ENCODE measurements at places on chromosomes 16 and 17.

- DNase-seq = peak; percentile 94
Observed at GRCh38 chr17:59753522-59754467, 46.3 kb downstream of the VMP1 start.

DNA sequence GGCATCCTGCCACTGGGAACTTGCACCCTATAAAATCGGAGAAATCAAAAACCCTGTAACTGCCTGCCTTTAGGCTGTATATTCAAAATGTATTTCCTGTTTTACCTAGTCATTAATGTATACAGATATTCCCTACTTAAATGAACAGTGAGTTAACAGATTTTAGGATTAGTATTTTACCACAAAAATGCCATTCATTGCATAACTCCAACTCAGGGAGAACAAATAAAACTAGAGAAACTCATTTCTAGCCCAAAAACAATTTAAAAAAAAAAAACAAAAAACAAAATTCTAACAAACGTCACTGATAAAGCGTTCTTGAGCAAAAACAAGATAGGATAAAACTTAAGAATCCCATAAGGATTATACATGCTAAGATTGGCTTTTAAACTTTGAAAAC, 3.7 kb upstream of the DHX33 start:
- no peak for DNase-seq

GRCh38 chr16:88815901-88816589, 4.3 kb upstream of the APRT start:
- peak; percentile 52 for DNase-seq

DNA sequence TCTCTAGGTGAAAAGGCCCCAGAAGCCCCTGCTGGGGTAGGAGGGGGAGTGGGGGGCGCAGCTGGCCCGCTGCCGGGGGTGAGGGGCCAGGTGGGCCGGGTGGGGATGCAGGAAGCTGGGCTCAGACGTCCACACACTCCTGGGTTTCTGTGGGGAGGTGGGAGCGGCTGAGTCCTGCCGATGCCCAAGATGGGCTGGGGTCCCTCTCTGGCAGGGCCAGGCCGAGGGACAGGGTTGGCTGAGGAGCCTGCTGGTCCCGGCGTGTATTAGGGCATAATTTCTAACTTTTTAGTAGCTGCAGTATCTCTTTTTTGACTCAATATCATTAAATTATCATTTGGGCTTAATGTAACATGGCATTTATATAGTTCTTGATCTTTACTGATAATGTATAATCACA, 121.4 kb upstream of the CORO6 start:
- DNase-seq = no peak

- DNase-seq = no peak
Observed at GRCh38 chr17:76019833-76020467, 7.2 kb downstream of the EVPL start.

- DNase-seq = peak; percentile 73
Observed at GRCh38 chr16:67104061-67104460, 5.7 kb upstream of the PHAF1 start.

DNA sequence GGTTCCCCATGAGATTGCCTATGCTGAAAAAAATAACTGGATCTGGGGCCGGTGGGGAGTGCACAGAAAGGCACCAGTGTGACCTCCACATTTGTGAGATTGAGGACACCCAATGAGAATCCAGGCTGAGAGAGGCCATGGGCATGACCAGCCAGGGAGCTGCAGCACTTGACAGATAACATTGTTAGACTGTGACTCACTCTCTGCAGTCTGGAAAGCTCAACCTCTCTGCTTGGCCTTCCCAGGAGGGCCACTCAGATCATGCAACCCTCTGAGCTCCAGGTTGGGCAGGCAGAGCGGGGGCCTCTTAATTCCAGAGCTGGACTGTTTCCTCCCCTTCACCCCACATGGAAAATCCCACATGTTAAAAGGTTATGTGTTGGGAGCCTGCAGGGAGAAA, 30.1 kb downstream of the FZD2 start:
- DNase-seq = peak; percentile 92

GRCh38 chr16:60739737-60740683, 1296.2 kb downstream of the CDH8 start:
- no peak for DNase-seq

DNA sequence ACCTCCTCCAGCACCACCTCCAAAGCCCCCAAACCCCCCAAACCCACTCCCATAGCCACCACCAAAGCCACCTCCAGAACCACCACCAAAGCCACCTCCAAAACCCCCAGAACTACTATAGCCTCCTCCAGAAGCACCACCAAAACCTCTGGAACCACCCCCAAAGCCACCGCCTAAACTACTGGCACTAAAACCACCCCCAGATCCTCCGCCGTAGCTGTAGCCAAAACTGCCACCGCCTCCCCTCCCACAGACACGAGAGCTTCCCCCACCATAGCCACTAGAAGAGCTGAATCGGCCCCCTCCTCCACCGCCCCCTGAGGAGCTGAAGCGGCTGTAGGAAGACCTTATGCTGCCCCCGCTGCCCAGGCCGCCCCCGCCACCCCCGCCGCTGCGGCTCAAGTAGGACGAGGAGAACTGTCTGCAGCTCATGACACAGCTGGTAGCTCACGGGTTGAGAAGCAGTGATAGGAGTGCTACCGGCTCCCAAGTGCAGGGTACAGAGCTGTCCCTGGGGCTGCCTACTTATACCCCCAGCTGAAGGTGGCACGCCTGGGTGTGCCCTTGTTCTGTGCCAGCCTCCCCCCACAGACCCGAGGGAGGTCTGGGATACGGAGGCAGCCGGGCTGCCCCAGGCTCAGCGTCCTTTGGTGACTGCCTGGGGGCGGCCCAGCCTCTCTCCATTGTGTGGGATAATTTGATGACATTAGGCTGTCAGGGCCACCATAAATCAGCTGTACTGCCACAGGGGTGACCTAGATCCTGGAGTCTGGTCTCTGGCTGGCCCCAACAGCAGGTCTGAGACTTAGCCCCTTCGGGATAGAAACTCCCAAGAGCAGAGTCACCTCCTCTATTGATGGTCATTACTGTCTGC, at the start of gene KRT9:
TSS of gene KRT9 (minus strand) at position 499 of the 874 bp plus-strand sequence. CDS start at position 432, 67 bp downstream.
- DNase-seq = no peak

GRCh38 chr17:2233441-2233947, 70.1 kb downstream of the SMG6 start:
- peak; percentile 72 for DNase-seq

DNA sequence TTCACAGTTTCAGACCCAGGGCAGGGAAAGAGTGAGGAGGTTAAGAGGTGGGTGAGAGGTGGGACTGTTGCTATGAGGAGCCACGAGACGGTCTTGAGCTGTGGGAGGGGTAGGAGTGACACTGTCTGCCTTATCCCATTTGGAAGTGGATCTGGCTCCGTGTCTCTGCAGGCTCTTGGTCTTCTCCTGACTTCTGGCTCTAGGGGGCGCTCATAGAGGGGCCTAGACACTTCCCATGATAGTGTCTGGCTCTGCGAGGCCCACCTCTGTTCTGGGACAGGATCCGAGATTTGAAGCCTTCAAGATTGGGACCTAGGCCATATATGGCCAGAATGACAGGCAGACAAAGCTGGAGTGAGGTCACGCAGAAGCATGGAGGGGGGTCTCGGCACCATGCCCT, 204.5 kb downstream of the GSG1L start:
- no peak for DNase-seq

- DNase-seq = no peak
Observed at GRCh38 chr16:87133966-87134627, 183.1 kb downstream of the C16orf95 start.

GRCh38 chr16:50297301-50298074, 31.1 kb downstream of the ADCY7 start:
- no peak for DNase-seq

GRCh38 chr17:34841467-34841866, 119.8 kb downstream of the CCT6B start:
- no peak for DNase-seq

GRCh38 chr17:81322271-81323082, 27.4 kb upstream of the SLC38A10 start:
- peak; percentile 53 for DNase-seq

- no peak for DNase-seq
Observed at GRCh38 chr16:78927766-78928165, 672.8 kb downstream of the MAF start.

DNA sequence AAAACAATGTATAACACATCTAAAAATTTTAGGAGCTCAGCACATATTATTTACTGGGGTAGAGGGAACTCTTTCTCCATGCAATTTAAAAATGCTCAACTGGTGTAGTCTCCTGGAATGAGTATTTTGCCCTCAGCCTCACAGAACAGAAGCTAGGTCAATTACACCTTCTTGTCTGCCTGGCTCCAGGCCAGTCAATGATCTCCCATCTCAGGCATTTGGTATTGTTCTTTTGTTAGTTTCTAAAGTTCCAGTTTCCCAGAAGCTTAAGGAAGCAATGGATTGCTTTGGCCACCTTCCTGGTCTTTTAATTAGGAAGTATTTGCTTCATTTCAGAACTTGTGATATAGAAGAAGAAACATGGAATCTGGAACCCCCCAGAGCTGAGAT, 360.3 kb upstream of the ASIC2 start:
- no peak for DNase-seq

- DNase-seq = no peak
Observed at GRCh38 chr17:1005361-1005946, 8.5 kb downstream of the TIMM22 start.

GRCh38 chr17:40310882-40311391, 2.0 kb downstream of the RARA start:
- no peak for DNase-seq

DNA sequence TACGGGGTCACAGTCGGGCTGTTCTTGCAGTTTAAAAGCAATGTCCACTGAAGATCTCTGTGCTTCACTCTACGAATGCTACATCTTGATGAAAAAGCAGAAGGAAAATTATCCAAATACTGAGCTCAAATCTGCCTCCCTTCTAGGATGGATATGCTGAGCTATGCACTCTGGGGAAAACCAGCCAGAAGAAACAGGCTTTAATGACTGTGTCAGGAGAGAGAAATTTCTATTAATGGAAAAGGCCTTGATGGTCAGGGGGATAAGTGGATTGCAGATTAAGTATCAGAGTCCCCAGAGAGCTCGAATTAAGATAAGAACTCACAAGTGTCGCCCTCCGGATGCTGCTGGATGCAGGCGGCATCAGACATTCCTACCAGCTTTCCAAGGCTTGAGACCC, 39.6 kb upstream of the RCVRN start:
- DNase-seq = no peak

GRCh38 chr16:82384017-82384416, 214.0 kb upstream of the MPHOSPH6 start:
- DNase-seq = no peak

- DNase-seq = no peak
Observed at GRCh38 chr16:71242036-71242435, 11.5 kb upstream of the HYDIN start.

GRCh38 chr17:17364338-17364667, 61.1 kb downstream of the NT5M start:
- no peak for DNase-seq

DNA sequence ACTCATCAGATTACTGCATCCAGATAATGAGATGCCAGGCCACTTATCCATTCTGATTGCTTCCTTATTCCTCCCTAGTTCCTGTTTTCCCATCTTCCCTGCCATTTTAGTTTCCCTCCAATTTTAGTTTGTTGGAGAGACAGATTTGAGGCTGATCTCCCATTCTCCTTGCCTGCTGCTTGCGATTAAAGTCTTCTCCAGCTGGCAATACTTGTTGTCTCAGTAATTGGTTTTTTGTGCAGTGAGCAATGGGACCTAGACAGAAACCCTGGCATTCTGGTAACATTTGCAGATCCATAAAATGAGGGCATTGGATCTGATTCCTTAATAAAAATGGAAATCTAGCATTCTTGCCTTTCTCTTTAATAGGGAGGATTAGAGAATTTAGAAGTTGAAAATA, 17.6 kb upstream of the ELAC2 start:
- no peak for DNase-seq

- no peak for DNase-seq
Observed at GRCh38 chr16:10945065-10945787, 862 bp downstream of the CLEC16A start.

- DNase-seq = no peak
Observed at GRCh38 chr16:9056061-9056460, 35.4 kb upstream of the HAPSTR1 start.

- no peak for DNase-seq
Observed at GRCh38 chr17:40076591-40076990, 13.8 kb downstream of the THRA start.

DNA sequence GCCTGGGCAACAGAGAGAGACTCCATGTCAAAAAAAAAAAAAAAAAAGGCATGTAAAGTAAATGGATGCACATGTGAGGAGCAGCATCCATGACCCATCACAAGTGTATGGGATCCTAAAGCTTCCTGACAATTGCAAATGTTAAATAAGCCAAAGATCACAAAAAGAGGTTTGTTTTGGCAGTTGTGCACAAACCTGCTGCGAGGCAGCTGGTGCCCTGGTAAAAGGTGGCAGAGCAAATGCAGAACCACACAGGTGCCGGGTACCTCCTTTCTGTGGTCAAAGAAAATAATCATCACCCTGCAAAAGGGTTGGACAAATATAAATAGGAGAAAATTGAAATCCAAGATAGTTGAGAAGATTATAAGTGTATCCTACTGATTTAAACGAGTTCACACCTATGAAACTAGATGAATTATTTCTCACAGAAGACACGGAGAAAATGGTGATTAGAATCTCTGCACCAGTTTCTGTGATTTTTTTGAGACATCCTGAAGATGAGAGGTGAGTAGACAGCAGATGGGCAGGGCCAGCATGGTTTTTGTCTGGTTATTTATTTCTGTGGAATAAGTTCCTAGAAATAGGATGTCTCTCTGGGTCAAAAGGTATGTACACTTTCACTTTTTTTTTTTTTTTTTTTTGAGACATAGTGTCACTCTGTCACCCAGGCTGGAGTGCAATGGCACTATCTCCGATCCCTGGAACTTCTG, 291.3 kb downstream of the CDH13 start:
- DNase-seq = no peak

GRCh38 chr16:8682551-8683259, 8.3 kb downstream of the ABAT start:
- no peak for DNase-seq

GRCh38 chr16:74691093-74691855, 9.4 kb downstream of the MLKL start:
- peak; percentile 46 for DNase-seq

DNA sequence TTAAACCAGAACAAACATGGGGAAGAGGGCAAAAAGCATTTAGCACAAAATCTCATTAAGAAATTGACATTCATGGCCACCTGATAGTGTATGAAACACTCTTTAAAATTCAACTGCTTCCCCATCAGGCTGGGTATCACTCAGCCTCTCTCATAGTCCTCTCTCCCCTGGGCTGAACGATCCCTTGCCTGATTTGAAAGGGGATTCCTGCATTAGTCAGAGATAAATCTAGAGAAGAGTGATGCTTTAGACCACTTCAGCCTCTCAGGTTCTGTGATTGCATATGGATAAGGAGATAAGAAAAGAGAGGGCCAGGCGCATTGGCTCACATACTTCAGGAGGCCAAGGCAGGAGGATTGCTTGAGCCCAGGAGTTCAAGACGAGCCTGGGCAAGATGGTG, 280.0 kb downstream of the SOX9 start:
- DNase-seq = no peak

Measured in ELR (cell line).